ENCODE measurements at places on chromosomes 7 and 10. TPM values are rescaled to one million over a fixed set of nuclear protein-coding genes. Genes with fewer than 3 reads are reported as not detected.

DNA sequence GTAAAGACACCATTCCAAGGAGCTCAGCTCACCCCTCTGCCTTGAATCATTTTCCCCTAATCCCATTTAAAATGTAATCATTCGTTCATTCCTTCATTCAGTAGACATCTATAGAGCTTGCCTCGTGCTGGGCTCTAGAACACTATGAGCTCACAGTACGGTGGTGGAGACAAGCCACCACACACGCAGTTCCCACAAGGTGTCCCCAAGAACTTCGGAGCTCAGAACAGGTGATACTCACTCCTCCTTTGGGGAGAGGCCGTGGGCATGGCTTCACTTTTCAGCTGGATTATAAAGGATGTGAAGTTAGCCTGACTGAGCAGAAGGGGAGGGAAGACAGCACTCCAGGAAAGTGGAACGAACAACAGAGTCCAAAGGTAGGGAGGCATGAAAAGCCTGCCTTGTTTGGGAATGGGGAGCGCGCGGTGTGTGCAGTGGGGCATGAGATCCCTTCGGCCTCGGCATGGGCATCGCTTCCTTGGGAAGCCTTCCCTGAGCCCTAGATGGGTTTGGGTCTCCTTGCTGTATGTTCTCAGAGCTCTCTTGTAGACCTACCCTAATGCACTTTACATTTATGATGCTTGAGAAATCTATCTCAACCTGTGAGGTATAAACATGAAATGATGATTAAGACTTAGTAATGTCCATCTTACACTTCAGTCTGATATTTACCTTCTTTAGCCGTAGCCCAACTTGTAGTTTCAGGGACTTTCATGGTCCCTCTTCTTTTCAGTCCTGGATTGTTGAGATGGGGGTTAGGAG, 809 bp upstream of the OGA start:
- DNase-seq = no peak

DNA sequence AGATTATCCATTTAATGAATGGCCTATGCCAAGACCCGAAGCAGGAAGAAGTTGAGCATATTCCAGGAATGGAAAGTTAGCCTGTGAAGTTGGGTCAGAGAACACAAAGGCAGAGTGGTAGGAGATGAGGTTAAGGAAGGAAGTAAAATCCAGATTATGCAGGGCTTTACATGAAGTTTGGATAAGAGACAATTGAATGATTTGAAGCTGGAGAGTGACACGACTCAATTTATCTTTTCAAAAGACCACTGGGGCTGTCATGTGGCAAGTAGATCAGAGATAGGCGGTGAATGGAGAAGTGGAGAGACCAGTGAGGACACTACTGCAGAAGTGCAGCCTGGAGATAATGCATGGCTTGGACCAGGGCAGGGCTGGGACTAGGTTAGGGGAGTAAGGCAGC, 7.2 kb upstream of the CNOT4 start:
- DNase-seq = no peak

The ZNF485 gene
- polyA plus RNA-seq = 0.81 TPM

DNA sequence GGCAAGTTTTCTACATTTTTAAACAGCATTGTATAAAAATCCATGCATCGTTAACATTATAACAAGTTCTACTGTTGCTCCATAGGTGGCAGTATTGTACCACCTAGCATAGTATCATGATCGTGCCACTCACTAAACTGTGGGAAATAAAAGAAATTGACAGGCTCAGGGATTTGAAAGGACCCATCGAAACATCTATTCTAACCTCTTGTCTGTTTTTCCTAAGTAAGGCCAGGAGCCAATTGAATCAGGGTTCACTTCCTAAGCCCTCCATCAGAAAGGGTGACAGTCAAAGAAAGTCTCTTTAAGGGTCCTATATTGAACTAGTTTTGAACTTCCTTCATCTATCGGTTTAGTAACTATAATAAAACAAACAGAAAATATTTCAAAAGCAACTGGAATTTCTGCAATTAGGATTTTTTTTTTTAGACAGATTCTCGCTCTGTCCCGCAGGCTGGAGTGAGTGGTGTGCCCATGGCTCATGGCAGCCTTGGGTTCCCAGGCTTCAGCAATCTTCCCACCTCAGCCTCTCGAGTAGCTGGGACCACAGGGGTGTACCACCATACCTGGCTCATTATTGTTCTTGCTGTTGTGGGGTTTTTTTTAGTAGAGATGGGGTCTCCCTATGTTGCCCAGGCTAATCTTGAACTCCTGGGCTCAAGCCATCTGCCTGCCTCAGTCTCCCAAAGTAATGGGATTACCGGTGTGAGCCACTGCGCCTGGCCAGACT, 9.4 kb downstream of the HACD1 start:
- DNase-seq = peak; percentile 60

- DNase-seq = no peak
Measured at GRCh38 chr10:29411666-29412315, 122.9 kb downstream of the LYZL1 start.

- no peak for DNase-seq
Measured at GRCh38 chr7:21757537-21758282, 188.0 kb downstream of the CDCA7L start.

DNA sequence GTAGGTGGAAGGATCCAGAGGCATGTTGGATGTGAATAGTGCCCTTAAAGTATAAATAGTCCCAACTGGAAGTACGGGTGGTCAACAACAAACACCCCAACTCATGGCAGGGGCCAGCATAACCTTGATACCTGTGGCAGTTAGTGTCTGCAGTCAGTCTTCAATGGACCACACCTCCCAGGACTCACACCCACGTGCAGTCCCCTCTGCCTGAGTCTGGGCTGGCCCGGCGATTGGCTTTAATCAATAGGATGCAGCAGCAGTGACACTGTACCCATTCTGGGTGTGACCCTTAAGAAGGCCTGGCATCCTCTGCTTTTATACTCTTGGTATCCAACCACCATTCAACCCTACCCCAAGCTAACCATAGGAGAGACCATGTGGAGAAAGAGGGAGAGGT, 18.6 kb downstream of the DRGX start:
- DNase-seq = no peak

The GHRHR gene
- not detected for polyA plus RNA-seq

- no peak for DNase-seq
Measured at GRCh38 chr7:151623766-151624165, 104.1 kb upstream of the RHEB start.

- DNase-seq = no peak
Measured at GRCh38 chr10:56551037-56551436, 190.0 kb upstream of the ZWINT start.

The ZNF727 gene
- not detected for polyA plus RNA-seq
